ENCODE measurements at places on chromosomes 6 and 20. TPM values are rescaled to one million over a fixed set of nuclear protein-coding genes. Genes with fewer than 3 reads are reported as not detected.

The LZTS3 gene
- total RNA-seq = 13.8 TPM

The FUT9 gene
- total RNA-seq = not detected

GRCh38 chr6:122877302-122877701 is 88.2 kb downstream of the SMPDL3A start:
- DNase-seq = no peak

- DNase-seq = no peak
Measured at GRCh38 chr20:4905613-4906012, 95.7 kb downstream of the SLC23A2 start.

DNA sequence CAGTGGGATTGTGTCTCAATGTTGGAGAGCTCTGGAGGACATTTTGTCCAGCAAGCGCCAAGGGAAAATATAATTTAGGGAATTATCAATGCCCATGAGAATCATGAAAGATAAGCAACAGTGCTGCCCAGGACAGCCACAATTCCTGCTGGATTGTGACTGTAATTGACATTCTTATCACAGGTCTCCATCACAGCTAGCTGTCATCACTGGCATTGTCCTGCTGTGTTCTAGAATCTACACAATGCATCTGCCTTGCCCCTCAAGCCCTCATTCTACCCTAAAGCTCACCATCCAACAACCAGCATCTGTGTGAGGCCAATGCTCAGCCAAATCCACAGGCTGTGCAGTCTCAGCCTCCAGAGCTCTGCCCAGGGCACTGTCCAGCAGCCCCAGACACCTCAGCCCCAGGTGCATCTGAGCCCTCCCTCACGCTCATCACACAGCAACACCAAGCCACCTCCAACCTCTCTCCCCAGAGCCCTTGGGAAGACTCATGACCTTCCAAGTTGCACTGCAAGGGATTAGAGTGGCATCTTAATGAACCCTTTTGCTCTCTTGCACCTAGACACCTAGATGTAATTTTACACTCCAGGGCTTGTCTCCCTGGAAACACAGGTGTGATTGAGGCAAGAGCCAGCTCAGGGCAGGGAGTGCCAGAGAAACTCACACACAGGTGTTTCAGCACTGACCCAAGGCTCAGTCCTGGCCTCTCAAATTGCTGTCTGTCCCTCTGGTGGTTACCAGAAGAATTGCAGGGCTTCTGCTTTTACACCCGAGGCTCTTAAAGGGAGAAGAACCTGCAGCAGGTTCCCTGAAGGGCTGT is 85.2 kb upstream of the PHACTR3 start:
- DNase-seq = peak; percentile 45

- no peak for DNase-seq
Measured at GRCh38 chr6:36478051-36478526, 35.3 kb downstream of the KCTD20 start.

GRCh38 chr6:170459451-170459850 is 93.7 kb downstream of the PSMB1 start:
- DNase-seq = peak; percentile 62

DNA sequence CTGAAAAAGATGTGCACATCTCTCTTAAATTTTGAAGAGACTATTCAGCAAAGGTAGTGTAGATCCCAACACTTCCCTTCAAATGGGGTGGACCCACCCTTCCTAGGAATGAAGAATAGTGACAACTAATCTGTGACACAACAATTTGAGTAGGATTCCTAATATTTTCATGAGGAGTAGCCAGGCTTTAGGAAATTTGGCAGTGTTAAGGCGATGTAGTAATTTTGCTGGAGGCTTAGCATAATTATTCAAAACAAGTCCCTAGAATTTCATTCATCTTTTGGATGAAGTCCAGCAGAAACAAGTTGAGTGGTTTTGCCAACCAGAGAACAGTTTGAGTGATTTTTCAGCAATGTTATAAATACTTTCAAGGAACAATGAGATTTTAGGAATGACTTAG is 52.4 kb downstream of the ELOVL4 start:
- DNase-seq = peak; percentile 12

The ZBP1 gene
- total RNA-seq = not detected

DNA sequence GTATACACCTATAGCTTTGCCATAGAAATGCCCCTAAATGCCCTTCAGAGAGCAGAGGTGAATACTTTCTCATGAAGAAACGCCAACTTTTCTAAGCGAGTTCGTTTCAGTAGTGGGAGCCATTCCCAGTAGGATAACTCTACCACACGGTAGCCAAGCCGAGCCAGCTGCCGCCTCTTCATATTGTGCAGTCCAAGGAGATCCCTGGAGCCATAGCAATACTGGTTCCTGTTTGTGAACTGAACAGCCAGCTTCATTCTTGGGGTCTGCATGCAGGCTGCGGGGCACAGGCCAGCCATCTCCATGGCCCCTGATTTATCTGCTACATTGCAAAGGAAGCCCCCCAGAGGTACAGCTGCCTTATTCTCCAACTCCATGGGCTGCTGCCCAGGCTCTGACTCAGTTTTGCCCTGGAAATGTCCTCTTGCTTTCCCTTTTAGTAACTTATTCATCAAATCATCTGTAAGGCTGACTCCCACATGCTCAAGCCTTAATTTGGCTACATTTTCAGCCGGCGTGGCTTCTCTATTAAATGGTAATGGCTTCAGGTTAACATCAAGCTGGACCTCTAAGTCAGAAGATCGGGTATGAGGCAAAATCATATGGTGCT is 12.8 kb downstream of the FASTKD5 start:
- DNase-seq = peak; percentile 23

DNA sequence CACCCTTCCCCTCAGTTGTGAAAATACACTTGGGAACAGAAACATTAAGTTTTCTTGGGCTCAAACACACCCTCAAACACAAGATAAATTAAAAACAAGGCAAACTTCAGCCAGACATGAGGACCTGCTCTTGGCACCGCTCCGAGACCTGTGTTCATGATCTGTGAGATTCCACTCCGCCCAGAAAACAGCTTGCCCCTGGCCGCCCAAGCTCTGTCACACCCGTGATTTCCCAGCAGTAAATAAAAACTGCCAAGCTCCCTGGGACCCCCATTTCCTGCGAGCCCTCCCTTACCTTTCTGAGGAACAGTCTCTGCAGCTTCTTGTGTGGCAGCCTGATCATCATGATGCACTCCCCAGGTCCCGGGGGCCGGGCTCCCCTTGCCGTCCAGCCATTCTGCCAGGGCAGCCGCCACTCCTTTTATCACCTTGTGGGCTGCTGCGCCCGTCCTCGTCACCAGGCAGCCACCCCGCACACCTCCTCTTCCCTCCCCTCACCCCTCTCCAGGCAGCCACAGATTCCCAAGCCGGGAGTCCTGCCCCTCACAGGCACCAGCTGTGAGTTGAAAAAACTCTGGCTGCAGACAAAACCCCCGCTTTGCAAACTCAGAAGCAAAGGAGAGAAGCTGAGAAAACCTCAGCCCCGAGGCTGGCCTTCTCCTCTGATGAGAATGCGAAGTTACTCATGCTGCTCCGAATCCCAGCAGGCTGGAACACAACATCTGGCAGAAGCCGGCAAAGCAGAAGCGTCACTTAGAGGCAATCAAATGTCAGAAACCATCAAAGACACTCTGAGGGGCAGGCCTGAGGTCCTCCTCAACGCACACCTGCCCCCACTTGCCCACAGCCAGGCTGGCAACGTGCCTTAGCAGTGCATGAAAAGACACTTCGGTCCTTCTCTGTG is 130.4 kb upstream of the RPS6KA2 start:
- DNase-seq = peak; percentile 15

GRCh38 chr6:107413966-107414645 is 45.3 kb downstream of the PDSS2 start:
- DNase-seq = no peak

DNA sequence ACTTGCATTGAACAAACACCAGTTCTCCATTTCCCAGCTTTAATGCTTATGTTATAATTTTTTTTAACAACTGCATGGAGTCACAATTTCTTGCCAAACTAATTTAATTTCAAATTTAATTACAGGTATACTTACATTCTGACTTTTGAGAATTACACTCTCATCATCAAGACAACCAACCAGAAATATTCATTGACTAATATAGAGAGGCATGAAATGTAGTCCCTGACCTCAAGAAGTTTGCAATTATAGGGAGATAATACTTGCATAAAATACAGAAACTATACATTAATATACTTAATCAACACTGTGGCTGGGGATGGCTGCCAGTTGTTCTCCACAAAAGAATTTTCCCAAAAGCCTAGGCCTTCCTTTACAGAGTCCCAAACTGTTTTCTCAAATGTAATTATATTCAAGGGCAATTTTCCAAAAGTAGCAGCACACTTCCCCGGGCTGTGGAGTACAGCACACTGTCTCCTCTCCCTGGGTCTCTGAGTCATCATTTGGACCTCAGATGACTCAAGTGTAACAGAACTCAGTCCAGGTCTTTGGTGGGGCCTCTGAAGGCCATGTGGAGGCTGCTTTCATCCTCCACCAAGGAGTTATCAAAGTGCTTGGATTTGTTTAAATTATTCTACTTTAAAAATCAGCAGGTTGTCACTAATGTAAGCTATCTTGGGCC is 114.1 kb downstream of the KIF16B start:
- peak; percentile 70 for DNase-seq

All from fibroblast of villous mesenchyme (primary cell).